H1 (cell line): ENCODE measurements at places on chromosomes 2 and 18.

DNA sequence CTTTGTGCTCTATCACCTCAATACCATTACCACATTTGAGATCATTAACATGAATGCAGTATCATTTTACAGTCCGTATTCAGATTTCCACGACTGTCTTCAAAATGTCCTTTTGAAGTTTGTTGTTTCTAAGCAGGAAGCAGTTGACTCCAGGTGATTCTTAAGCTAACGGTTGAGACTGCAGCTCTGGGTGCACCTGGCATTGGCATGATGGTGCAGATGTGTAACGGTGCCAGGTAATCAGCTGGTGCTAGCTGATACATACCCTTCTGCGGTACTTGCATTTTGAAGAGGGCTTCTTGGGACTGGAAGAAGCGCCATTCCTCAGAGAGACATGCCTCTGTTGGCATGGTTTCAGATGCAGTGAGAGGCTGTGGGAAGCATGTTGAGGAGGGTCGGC lies 19.5 kb downstream of the SIGLEC15 start:
- no peaks in the 10 kb centered on the region for H3K36me3 ChIP-seq
- H3K27ac ChIP-seq, result no peak overlapping the region
- 0 out of 2 replicates have a peak, but pooled peaks cover under 1% of the 10 kb centered on the region for H3K4me1 ChIP-seq
- H3K4me3 ChIP-seq, result no peak overlapping the region

DNA sequence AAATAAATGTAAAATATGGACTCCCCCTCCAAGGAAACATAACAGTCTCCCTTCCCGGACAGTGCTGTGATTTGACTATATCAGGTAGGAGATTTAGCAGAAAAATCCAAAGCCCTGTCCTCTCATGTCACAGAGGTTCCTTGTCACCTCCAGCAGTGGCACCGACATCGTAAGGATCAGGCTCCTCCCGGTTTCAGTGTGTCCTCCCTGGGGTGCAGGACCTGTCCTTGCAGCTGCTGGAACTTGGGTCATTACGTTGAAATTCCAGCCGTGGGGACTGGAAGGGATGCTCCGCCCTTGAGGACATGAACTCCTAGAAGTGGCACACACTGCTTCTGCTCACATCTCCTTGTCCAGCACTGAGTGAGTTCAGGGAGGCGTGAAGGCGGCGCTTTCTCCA lies 101.1 kb upstream of the ODC1 start:
- no peak overlapping the region for H3K27ac ChIP-seq
- no peaks in the 10 kb centered on the region for H3K36me3 ChIP-seq
- peaks cover 6% of the 10 kb centered on the region for H3K4me1 ChIP-seq
- H3K4me3 ChIP-seq, result no peak overlapping the region
- no peak for DNase-seq
- no peaks in the 10 kb centered on the region for H3K27me3 ChIP-seq

DNA sequence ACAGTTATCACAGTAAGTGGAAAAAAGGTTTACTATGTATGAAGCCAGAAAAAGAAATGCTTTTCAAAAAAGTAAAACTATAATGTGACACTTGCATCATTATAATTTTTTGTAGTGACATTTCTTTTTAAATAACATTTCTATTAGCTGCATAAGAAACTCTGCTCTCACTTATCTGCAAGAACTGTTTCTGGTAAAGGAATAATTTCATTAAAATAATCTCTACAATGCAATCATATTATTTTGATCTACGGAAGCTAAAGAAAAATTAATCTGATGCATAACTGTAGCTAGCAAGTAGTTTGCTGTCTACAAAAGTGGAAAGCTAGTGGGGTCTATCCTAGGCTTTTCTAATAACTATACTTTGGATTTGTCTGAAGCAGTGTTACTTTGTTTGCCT lies 50.1 kb downstream of the PGAP1 start:
- H3K36me3 ChIP-seq, result peaks cover 12% of the 10 kb centered on the region
- no peaks in the 10 kb centered on the region for H3K4me1 ChIP-seq
- DNase-seq, result no peak
- no peak overlapping the region for H3K27ac ChIP-seq

DNA sequence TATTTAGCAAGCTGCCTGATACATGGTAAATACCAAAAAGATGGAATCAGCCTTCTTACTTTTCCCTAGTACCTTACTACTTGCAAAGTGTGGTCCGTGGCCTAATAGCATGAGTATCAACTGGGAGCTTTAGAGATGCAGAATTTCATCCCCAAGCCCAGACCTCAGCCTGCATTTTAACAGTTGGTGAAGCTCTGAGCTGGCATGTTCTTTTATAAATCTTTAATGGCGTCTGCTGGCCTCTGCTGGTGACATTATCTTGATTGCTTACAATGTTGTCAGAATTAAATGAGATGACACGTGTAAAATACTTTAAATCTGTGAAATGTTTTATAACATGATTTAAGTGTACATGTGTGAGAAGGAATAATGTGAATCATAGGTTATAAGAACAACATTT lies 115.1 kb upstream of the NOSTRIN start:
- no peak for DNase-seq
- H3K27me3 ChIP-seq, result no peaks in the 10 kb centered on the region
- no peak overlapping the region for H3K27ac ChIP-seq
- no peaks in the 10 kb centered on the region for H3K36me3 ChIP-seq

DNA sequence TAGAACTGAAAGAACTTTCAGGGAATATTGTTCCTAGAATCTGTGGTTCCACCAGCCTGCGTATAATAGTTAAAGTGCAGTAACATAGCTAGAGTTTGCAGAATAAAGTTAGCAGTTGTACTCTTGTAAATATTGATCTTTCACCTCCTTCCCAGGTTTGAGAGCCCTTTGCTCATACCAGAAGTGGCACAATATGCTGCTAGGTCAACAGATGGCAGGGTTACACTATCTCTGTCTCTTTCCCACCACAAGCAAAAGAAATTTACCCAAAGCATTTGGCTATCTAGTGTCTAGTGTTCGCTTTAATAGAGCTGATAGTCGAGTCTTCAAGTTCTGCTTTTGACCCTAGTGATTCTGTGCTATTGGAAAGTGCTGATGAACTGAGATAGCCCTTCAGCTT lies 119.0 kb upstream of the KLHL14 start:
- no peak for DNase-seq
- no peak overlapping the region for H3K27ac ChIP-seq
- H3K27me3 ChIP-seq, result no peaks in the 10 kb centered on the region
- no peak overlapping the region for H3K4me3 ChIP-seq
- H3K4me1 ChIP-seq, result peaks cover 8% of the 10 kb centered on the region

DNA sequence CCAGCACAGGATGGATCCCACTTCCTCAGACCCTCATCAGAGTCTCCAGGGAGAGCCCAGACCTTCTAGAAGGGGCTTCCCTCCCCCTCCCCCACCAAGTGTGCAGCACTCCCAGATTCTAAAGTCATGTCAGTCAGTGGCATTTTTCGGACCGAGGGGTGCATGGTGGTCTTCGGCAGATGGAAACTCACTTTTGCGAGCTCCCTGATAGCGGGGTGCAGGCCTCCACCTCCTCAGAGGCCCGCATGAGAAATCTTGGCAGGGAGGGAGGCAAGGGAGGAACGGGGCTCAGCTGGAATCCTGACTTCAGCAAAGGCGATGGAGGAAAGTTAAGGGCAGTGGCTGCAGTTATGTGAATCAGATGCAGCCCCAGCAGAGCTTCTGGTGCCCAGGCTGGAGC lies 58.2 kb downstream of the LONRF2 start:
- H3K27me3 ChIP-seq, result no peaks in the 10 kb centered on the region
- no peak overlapping the region for H3K27ac ChIP-seq
- no peaks in the 10 kb centered on the region for H3K36me3 ChIP-seq

DNA sequence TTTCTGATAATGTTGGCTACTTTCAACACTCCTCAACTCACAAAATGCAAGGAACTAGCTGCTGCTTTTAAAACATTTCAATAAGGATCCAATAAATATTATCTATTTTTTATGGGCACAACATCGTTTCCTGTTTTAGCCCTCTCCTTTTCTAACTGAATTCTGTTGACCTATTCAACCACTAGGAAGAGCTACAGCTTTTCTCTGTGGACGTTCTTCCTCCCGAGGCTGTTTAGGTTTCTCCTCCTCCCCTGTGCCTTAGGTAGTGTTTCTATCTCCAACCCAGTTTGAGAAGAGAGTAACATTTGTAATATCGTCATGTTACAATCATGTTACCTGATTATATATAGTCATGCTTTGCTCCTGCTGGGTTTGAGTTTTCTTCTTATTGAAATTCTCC lies 91.3 kb upstream of the ITGB6 start:
- H3K27ac ChIP-seq, result no peak overlapping the region
- no peaks in the 10 kb centered on the region for H3K27me3 ChIP-seq
- no peak overlapping the region for H3K4me3 ChIP-seq
- H3K4me1 ChIP-seq, result no peaks in the 10 kb centered on the region
- no peak for DNase-seq

GRCh38 chr2:22497789-22498188 lies 887.2 kb upstream of the KLHL29 start:
- no peak overlapping the region for H3K4me3 ChIP-seq
- H3K36me3 ChIP-seq, result no peaks in the 10 kb centered on the region
- H3K4me1 ChIP-seq, result no peaks in the 10 kb centered on the region
